ENCODE measurements at places on chromosomes 6 and 20.

DNA sequence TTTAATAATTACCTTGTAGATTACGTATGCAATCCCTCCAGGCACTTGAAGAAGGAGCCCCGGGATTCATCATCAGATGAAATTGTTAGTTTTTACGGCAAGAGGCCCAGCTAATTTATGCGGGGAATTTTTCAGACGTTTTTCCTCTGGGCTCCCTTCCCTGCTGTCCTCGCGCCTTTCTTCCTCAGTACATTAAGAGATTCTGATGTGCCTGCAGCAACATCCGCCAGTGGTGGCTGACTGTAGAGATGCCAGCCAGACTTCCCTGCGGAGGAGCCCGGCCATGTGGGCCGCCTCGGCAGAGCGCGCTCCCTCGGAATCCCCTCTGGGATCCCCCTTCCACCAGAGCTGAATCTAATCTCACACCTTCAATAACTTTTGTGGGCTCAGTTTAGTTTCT, 46.4 kb upstream of the POU3F2 start:
- DNase-seq, result no peak

DNA sequence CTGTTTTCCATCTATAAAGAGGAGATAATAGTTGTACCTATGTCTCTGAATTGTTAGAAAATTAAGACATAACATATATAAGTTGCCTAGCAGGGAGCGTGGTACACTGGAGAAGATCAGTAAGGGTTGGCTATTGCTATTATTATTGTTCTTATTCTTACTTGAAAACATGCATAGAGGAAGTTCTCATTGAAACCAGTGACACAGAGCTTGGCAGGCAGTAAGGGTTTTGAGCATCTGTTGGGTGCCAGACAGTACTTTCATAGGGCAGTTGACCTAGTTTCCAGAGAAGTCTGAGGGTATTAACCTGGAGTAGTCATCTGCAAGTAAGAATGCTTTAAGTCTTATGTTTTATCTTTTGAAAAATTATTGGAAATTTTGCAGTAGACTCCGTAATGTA, 13.3 kb upstream of the SGK1 start:
- DNase-seq, result no peak

- DNase-seq, result peak; percentile 1
Measured at GRCh38 chr6:88490195-88490907, 324.2 kb upstream of the CNR1 start.

DNA sequence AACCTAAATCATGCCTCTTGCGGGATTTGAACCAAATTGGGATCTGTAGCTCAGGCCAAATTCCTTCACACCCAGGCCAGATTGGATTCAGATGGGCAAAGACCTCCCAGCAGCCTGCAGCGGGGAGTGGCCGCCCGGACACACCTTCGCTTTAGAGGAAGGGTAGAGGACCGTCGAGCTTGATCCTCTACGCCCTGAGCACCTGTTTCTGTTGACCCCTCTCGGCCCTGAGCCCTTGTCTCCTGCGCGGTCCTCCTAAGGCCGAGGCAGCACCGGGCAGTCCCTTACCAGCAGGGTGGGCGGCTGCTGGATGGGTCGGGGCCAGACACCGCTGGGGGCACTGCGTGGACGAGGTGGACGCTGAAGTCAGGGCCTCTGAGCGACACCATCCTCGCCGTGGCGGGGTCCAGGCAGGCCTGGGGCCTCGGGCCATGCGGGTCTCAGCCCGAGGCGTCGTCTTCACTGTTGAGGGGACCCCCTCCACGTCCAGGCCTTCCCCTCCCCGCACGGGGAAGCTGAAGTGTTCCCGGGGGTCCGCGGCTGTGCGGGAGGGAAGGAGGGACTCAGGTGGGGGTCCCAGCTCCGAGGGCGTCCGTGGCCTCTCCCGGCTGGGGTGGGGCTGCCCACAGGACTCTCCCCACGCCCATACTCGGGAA, 114.8 kb downstream of the SMOC2 start:
- no peak for DNase-seq

GRCh38 chr6:139490482-139490881, 116.0 kb upstream of the CITED2 start:
- DNase-seq, result no peak

DNA sequence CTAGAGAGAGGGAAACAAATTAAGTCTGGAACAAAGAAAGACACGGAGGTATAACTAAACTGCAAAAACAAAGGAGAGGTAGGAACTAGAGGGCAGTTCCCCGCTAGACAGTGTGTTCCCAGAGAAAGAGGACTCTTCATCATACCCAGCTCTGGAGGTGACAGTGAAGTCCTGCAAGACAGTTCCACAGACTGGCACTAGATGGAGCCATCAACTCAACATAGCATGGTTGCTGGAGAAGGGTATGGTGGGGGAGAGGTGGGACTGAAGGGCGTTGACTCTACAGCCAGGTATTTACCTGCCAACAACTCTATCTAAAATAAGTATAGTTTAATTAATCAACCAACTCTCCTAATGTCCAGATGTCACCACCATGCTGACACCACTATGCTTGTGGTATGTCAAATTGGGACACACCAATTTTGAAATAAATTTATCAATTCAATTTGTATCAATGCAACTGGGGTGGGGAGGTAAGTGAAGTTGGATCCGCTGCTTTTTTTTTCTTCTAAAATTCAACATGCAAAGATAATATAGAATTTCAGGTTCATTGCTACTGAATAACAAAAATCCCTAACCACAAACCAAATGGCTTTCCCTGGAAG, 9.7 kb downstream of the BACH2 start:
- DNase-seq, result no peak

DNA sequence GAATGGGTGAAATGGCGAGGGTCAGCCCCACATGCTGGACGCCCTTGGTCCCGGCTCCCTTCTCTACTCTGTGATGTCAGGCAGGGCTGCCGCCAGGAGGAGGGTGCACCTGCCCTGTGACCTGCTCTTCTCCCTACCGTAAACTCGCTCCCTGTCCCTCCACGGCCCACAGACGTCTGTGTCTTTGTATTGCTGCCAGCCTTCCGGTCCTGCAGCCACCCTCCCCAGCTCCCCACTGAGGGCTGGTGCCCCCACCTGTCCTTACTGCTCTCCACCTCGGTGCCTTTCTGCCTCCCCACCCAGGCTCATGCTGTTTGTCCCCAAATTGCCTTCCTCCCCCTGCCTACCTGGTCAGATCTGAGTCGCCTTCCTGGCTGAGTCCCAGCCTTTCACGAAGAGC, 4.1 kb upstream of the CCR6 start:
- no peak for DNase-seq

DNA sequence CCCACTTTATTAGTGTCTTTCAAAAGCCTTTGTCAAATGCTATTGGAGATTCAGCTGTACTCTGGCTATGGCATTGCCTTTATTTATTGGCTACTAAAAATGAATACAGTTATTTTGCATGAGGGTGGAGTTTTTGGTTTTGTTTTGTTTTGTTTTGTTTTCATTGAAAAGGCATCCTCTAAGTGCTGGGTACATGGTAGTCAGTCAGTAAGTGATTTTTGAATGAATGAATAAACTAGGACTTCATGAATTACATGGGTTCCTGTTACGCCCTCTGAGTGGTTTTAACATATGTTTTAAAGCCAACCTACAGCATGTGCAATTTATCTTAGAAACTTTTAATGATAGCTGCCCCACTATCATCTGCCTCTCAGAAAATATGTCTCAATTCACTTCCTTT, 38.9 kb upstream of the ENPP1 start:
- no peak for DNase-seq

DNA sequence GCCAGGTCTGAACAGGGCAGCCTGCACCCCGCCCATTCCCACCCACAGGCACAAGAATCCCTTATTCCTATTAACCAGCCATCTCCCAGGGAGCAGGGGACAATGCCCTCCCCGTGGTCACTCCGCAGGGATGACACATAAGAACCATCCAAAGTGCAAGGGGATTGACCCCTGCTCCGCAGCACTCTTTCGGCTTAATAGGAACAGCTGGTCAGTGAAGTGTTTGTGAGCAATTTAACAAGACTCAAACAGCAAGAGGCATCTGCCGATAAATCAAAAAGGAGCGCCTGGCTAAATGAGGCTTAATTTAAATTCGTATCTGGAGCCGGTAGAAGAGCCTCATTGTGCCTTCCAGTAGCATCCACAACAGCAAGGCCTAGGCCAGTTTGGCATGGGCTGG, 389.4 kb downstream of the RNGTT start:
- DNase-seq, result no peak

- peak; percentile 62 for DNase-seq
Measured at GRCh38 chr6:57013521-57013926, 33.0 kb upstream of the KIAA1586 start.

GRCh38 chr6:16712255-16712930, 48.9 kb downstream of the ATXN1 start:
- DNase-seq, result no peak

- no peak for DNase-seq
Measured at GRCh38 chr20:9099372-9099771, 30.5 kb downstream of the PLCB4 start.

- DNase-seq, result peak; percentile 41
Measured at GRCh38 chr6:141152951-141153350, 979.8 kb upstream of the GJE1 start.

GRCh38 chr6:69090132-69090531, 455.1 kb downstream of the ADGRB3 start:
- peak; percentile 82 for DNase-seq

DNA sequence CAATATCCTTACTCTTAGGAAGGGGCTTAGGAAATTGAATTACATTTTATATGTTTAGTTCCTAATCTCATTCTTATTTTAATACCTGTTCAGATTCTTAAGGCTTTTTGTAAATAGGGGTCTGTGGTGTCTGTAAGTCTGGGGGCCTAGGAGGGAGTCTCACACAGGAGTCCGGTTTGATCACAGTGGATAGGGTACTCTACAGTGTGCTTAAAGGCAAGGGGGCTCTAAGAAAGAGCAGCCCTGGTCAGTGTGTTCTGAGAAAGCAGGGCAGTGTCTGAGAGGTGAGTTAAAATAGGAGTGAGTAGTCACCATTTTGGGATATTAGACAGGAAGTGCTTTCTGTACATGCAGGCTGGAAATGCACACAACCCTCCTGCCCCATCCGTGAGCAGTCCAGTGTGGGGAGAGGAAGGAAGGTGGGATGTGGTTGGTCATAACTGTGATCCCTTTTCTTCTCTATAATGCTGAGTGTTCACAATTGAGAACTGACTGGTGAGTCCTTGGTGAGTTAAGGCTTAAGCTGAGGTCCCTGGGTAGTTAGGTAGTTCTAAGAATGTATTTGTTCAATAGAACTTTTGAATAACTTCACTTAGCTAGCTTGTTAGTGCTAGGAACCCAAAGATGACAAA, 50.0 kb downstream of the CDKAL1 start:
- DNase-seq, result no peak

DNA sequence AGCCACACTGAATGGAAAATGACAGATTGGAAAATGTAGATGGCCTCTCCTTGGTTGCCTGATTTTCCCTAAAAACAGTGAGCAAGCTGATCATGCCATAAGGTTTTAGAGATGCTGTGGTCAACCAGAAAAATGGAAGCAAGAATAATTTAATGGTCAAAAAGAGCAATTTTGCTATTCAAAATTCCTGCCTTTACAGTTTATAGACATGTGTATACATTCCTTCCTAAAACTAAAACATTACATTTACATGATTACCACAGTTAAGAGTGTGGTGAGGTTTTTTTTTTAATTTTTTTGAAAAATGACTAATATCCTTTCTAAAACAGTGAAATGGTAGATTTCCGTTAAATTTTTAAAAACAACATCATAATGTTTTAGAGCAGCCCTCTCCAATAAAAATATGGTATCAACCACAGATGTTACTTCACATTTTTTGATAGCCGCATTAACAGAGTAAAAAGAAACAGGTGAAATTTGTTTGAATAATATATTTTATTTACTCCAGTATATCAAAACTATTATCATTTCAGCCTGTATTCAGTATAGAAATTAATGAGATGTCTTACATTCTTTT, 407.0 kb upstream of the SOX4 start:
- no peak for DNase-seq

DNA sequence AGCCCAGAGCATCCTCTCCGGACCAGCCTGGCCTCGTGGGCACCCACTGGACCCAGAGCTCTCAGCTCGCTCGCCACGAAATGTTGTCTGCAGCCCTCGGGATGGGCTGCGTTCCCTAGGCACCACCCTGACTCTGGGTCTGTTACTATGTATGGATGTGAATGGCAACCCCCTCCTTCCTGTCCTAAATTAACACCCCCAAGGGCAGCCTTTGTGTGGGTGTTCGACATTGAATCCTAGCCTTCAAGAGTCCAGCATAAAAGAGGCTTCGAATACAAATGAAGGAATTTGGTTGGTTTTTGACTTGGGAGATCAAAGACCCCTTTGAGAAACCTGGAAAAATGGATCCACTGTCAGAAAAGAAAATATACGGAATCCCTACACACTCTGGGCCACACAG, 86.1 kb downstream of the BMP7 start:
- no peak for DNase-seq

- no peak for DNase-seq
Measured at GRCh38 chr20:21273755-21274386, 29.3 kb upstream of the XRN2 start.

- DNase-seq, result no peak
Measured at GRCh38 chr6:149118737-149119653, 198.5 kb upstream of the TAB2 start.

DNA sequence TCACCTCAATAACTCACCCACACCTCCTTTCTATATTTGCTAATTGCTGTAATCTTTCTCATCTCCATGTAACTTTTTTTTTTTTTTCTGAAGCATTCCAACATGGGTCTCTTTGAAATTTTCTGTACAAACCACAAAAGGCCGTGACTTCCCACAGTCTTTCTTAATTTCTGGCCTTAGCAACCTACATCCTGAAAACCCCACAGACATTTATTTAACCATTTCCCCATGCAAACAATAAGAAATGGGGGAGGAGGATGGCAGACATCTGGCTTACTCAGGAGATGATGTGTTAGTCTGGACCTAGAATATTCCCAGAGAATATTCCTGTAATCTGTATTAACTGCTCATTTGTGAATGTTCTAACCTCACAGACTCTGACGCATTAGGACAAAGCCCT, 57.6 kb downstream of the MEP1A start:
- DNase-seq, result no peak

DNA sequence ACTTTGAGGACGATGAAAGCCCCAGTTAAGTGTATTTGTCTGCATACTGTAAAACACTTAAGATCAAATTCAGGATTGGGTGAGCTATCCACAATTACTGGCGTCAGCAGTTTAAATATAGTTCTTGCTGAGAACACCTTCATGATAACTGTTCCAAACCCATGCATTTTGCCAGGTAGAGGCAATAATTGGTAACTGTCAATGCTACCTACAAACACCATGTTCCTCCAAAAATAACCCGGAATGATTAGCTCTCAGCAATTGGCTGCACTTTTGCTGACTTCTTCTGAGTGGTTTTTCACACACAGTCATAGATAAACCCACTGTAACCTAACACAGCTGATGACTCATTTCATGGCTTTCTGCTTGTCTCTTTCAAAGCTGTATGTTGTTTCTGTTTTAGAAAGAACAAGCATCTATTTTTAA, 1358.6 kb upstream of the GJE1 start:
- peak; percentile 65 for DNase-seq

DNA sequence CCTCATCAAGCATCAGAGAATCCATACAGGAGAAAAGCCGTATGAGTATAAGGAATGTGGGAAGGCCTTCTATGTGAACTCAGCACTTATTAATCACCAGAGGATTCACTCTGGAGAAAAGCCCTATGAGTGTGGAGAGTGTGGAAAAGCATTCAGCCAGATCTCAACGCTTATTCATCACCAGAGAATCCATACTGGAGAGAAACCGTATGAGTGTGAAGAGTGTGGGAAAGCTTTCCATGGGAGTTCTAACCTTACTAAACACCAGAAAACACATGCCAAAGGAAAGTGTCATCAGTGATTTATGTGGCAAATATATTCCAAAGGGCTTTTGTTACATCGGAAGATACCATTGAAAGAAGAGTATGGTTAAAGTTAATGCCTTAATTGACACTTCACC, 25.4 kb downstream of the ZKSCAN8 start:
- peak; percentile 10 for DNase-seq

All from skeletal muscle cell (primary cell).